ENCODE measurements at places on chromosomes 3 and 15.

GRCh38 chr15:71103102-71103676 is 12.1 kb upstream of the THSD4 start:
- no peak for DNase-seq

GRCh38 chr3:196147116-196147515 is 64.1 kb downstream of the ZDHHC19 start:
- DNase-seq, result no peak

DNA sequence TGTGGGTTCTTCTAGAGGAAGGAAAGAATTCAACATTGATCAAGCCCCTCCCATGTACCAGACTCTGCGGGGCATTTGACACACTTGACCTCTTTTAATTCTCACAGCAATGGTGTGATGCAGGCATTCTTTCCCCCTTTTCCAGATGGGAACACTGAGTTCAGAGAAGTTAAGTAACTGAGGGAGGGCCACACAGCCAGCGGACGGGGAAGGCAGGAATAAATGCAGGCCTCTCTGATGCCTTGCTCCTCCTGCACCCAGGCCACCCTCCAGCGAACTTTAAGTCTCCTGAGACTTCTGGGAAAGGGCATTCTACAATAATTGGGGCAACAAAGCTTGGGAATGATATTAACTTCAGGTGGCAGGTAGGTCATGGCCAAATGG is 227.4 kb downstream of the UACA start:
- DNase-seq, result no peak

DNA sequence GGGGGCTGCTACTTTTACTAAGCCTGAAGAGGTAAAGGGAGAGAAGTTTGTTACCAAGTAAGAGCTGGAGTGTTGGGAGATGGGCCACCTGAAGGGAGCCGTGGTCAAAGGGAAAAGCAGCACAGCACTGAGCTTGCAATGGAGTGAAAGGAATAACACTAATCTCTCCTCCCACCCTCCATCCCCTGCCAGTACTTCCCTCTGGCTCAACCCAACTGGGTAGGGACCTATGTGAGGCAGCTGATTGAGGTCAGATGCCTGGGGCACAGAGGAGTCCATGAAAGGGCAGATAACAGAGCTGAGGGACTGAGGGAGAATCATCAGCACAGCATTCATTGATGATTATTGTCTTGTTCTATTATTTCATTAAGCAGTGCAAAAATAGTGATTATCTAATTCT is 212.4 kb upstream of the TBC1D5 start:
- DNase-seq, result no peak

DNA sequence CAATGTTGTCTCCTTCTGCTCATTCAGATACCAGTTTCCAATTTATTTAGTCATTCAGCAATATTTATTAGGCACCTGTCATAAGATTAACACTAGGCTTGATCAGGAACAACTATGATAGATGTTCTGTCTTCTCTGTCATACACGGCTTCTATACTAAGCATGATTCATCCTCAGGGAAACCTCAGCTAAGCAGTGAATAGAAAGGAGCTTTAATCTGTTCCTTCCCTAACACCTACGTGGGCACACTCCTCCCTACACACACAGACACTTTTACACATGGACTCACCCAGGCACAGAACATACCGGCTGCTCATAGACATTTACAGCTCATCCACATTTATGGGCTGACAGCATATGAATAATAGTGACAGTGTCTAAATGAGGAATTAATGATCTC is 136.9 kb downstream of the LEKR1 start:
- DNase-seq, result no peak

GRCh38 chr3:5690904-5691532 is 503.5 kb downstream of the EDEM1 start:
- no peak for DNase-seq

All from H1 (cell line).